Motor neuron (in vitro differentiated cells): ENCODE measurements at places on chromosomes 11 and 22.

DNA sequence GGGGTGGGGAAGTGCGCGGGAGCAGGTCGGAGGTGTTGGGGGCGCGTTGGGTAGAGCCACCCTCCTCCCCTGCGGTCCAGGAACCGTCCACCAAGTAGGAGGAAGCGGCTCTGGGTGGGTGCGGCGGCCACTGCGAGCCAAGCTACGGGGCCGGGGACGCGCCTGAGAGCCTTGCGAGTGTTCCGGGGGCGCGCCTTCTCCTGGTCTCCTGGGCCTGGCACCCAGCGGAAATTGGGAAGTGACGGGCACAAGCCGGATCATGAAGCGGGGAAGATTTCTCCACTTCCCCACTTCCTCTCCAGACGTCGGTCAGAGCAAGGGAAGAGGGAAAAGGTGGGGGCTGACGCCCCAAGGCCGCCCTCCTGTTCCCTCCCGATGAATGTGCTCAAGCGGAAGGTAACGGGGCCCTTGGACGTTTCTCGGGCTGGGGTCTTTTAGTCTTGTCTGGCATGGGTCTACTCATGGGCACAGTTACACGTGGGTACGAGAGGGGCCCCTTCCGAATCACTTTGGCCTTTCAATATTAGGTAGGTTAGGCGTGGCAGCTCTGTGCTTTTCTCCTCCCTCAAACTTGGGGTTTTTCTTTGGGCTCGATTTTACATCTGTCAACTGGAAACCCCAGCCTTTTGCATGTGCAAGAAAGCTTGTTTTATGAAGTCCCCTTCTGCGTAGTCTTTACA, 865 bp downstream of the RBM14 start:
- ATAC-seq, result no peak

DNA sequence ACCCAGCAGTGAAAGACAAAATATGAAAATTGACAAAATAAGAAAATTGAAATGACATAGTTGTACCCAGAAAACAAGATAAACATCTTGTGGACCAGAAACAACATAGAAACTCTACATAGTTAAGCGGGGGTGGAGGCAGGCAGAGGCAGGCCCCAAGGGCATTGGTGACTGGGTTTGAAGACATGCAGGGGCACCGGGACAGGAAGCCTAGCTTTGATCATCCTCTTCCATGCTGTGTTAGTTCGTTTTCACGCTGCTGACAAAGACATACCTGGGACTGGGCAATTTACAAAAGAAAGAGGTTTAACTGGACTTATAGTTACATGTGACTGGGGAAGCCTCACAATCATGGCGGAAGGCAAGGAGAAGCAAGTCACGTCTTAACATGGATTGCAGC, 33.5 kb upstream of the CRTAM start:
- no peak for ATAC-seq

GRCh38 chr11:116930177-116930576, 92.8 kb upstream of the APOA1 start:
- ATAC-seq, result peak; percentile 72

DNA sequence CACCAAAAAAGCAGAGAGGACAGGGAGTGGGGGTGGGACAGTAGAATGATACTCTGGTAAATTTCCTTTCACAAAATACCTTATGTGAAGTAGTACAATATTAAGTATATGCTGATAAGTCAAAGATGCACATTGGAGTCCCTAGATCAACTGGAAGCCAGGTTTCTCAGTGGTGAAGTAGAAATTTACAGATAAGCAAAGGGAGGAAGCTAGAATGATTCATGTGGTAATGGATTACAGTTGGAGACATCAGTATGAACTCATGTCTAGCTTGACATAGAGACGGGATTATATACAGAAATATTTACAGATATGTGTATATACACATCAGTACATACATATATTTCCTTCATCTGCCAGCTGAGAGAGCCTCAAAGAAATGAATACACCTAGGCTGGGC, 21.5 kb downstream of the PLEKHB1 start:
- no peak for ATAC-seq

- ATAC-seq, result no peak
Measured at GRCh38 chr11:33636104-33636503, 64.5 kb downstream of the C11orf91 start.
